ENCODE measurements at places on chromosomes 16 and 17.
A peak's percentile ranks its signal among the peaks of the same experiment; 100 is the strongest.

- no peak for DNase-seq
Measured at GRCh38 chr16:31085411-31085810, 3.3 kb downstream of the PRSS53 start.

DNA sequence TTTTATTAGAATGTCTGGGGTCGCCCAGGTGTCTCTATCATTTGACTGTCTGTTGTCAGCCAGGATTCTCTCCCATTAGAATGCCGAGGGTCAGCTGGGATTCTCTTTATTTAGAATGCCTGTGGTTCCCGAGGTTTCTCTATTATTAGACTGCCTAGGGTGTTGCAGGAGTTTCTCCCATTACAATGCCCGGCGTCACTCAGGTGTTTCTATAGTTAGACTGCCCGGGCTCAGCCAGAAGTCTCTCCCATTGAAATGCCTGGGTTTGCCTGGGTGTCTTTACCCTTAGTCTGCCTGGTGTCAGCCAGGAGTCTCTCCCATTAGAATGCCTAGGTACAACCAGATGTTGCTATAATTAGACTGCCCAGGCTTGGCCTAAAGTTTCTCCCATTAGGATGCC, 2252.0 kb downstream of the TP53TG3F start:
- DNase-seq: no peak

DNA sequence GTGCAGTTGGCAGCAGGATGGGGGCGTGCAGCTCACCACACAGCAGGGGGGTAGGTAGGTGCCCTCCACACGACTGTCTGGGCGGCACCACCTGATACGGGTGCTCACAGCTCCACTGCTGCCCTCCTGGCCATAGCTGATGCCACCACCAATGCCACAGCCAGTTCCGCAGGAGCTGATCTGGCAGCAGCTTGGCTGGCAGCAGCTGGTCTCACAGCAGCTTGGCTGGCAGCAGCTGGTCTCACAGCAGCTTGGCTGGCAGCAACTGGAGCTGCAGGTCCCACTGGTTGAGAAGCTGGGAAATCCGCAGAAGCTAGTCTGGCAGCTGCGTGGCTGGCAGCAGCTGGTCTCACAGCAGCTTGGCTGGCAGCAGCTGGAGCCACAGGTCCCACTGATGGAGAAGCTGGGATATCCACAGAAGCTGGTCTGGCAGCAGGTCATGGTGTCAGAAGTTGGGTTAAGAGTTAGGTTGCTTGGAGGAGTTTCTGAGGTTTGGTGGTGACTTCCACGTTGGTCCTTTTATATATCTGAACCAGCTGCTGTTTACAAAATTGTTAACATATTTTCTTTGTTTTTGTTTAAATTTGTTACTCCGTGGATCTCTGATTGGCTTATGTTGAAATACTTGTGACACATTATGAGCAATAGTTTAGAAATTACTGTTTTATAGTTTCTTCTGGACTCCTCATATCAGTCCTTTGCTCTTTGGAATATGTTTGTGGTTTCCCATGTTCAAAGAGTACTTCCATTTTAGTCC, at the start of gene KRTAP1-5:
TSS of gene KRTAP1-5 (minus strand) at position 494 of the 757 bp plus-strand sequence. CDS start at position 441, 53 bp downstream.
- DNase-seq: no peak

- DNase-seq: no peak
Measured at GRCh38 chr16:17343028-17343427, 127.7 kb downstream of the XYLT1 start.

DNA sequence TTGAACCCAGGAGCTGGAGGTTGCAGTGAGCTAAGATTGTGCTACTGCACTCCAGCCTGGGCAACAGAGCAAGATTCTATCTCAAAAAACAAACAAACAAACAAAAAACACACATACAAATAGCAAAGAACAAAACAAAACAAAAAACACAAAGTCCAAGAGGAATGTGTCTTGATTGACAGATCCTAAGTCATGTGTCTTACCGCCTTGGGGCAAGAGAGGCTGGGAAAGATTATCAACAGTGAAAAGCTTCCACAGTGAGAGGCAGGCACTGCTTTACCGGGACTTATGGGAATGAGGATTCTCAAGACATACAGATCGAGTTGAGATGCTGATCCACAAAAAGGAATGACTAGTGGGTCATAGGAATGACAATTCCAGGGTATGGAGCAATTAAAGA, 62.7 kb upstream of the GAS7 start:
- DNase-seq: no peak

DNA sequence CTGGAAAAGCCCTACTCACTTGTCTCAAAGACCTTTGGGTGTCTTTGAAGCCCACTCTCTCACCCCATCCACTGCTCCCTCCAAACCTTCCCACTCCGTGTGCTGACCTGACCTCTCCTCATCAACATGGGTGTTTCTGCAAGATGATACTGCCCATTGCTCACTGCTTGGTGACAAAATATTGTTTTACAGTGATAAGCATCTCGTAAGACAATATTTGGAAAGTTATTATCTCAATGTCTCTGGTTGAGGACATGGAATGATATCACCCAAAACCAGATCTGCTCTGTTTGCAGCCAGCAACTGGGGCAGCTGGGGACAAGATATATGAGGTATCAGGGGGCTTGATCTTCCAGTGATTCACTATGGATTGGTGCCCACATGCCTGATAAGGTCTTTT, 195.8 kb downstream of the SALL1 start:
- no peak for DNase-seq

GRCh38 chr16:50836121-50836621, 94.3 kb downstream of the CYLD start:
- peak; percentile 38 for DNase-seq

DNA sequence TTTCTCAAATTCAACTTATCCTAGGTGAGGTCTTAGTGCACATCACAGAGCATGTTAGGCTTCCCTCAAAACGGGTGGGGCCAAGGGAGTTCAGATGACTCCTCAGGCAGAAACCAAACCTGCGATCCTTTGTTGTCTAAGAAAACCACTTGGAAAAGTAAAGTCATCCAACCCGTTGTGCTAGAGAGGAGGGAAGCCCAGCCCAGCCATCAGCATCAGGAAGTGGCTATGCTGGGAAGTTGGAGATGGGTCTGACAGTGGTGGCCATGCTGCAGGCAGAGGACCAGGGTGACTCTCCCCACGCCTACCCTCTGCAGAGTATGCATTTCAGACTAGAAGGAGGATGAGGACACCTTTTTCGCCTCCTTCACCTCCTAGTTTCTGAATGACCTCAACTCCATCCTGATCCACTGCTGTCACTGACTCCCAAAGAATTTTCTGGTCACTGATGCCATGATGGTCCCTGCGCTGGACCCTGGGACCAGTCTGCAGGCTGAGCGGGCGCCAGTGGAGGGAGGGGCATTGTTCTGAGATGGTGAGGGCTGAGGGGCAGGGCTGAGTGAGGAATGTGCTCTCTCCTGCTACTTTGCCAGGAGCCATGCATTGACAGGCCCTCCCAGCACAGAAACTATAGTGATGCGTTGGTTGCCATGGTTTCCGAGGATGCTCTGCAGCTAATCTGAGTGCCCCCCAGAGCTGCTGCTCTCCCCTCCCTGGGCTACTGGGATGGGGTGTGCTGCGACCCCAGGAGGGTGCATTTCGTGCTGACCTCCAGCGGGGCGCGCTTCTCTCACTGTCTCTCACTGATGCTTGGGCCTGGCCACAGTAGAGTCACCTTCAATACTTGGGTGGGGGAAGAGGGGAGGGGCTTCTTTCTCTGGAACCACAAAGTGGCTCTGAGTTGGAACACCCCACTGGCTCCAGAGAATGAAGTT, 20.4 kb downstream of the ALOX12B start:
- DNase-seq: no peak

DNA sequence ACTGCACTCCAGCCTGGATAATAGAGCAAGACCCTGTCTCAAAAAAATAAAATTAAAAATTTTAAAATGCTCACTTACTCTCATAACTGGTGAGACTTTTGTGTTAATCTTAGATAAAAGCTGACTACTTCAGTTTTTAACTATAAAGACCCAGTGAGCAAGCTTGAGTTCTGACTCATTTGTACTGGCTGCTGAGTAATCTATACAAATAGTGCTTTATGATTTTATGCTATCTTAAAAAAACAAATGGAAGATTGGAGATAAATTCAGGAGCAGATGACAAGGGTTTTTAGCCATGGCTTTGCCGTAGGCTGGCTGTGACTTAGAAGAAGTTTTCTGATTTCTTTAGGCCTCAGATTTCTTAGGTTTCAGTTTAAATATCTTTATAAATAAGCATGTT, 30.5 kb downstream of the SNTB2 start:
- DNase-seq: no peak

DNA sequence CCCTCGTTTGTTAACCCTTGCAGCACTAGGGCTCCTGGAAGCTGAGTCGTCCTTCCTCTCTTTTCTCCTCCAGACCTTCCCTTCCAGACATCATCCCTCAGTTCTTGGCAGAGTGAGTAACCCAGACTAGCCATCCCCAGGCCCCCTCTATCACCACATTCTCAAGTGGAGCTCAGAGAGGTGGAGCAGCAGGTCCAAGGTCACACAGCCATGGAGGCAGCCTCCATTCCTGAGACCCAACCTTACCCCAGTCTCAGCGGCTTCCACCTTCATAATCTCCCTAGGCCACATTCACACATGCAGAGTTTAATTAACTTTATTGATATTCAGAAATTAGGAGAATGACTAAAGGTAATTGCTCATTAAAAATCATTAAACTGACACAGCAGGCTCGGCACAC, 3.0 kb downstream of the SEZ6 start:
- no peak for DNase-seq

DNA sequence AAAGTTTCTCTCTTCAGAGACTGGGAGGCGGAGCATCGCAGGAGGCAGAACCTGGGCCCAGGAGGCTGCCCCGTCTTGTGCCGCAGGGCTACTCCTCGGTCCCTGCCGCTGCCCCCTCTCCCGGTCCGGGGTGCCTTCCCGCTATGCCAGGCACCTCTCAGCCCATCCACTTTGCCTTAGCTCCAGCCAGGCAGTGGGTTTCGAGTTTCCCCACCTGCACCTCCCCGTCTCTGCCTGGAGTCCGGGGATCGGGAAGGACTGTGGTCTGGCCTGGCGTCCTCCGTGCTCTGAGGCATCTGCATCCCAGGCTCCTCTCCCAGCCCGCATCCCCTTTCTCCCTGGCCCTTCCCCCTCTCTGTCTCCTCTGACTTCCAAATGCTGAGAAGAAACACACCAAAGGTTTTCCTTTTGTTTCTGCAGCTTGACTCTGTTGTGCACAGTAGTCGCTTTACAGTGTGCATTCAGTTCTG, 26.8 kb upstream of the PIK3R6 start:
- no peak for DNase-seq

DNA sequence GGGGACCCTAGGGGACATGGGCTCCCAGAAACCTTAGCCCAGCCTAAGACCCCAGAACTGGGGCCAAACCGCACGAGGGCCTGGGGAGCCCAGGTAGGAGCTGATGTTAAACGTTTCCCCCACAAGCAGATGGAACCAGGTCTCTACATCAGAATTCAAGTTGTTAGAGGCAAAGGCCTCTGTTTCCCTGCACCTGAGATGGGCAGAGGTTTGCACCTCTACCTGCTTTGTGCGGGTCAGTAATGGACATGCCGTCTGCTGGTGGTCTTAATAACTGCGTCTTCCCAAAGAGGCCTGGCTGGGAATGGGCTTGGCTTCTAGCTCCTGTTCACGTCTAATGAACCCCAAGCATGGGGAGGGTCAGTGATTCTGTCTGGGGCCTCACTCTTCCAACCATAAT, 79.1 kb downstream of the NDE1 start:
- DNase-seq: no peak

GRCh38 chr17:81385320-81386111, 9.7 kb upstream of the BAHCC1 start:
- DNase-seq: peak; percentile 99

- no peak for DNase-seq
Measured at GRCh38 chr17:42922294-42922693, 21.7 kb downstream of the G6PC1 start.

DNA sequence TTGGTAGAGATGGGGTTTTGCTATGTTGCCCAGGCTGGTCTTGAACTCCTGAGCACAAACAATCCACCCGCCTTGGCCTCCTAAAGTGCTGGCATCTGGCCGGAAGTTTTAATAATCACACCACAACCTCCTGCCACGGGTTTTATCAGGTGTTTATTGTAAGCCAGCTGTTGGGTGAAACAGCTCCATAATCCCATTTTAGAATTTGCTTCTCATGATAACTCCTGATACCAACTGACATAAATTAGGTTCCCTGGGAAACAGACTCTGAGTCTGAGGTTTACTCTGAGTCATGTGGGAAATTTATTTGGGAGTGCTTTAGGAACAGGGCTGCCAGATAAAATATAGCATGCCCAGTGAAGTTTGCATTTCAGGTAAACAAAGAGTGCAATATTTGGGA, 122.6 kb upstream of the MED13 start:
- DNase-seq: no peak

DNA sequence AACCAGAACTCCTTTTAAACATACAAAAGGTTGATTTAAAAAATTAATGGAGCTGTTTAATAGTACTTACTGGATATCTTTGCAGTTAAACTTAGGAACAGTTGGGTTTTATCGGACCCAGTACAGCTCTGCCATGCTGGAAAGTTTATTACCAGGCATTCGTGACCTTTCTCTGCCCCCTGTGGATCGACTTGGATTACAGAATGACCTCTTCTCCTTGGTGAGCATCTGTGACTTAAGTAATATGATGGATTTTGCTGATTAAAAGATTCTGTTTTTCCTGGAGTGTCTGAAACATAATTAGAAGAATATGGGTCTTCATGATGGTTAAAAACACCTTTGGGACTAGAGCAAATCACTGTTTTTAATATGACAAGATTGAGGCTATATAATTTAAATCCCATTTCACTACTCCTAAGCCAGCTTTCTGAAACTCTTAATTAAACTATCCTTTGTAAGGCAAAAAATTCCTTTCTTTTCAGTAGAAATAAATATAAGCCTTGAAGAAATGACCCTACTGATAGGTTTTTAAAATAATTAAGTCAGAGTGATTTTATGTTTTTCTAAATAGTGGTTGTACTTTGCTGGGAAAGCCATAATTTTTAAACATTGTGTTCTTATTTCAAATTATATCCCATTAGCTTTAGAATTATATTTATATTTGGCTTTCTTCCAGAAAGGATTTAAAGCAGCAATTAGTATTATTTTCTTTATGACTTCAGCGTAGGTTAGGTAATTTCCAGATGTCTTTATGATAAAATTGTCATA, 45.7 kb upstream of the KPNB1 start:
- DNase-seq: no peak

- DNase-seq: no peak
Measured at GRCh38 chr17:45313421-45313771, 3.4 kb downstream of the MAP3K14 start.

- no peak for DNase-seq
Measured at GRCh38 chr17:4710693-4711634, 532 bp downstream of the ARRB2 start.

DNA sequence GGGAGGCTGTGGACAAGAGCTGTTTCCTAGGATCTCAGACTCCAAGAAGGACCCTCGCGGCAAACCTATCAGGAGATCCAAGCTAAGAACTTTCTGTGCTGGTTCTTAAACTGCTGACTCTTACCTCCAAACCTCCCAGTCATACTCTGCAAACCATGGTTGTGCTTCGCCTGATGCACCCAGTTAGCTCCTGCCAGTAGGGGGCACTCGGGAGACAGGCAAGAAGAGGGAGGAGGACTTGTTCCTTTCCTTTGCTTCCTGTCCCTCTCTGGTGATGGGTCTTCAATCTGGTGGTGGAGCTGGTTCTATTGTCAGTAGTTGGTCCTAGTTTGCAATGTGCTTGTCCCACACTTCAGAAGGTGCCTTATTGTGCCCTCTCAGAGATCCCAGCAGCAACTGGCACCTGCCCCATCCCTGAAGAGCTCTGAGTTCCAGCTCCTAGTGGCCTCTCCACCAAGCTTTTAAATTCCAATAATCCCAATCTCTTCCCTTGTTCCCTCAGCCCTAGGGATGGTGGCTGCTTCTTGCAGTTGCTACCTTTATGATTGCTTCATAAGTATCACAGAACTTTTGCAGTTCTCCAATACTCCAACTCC, 113.5 kb upstream of the RPL38 start:
- DNase-seq: no peak

GRCh38 chr17:7437950-7438614, 1.2 kb upstream of the FGF11 start:
- DNase-seq: peak; percentile 71
